ENCODE measurements at places on chromosomes 4 and X. TPM values are rescaled to one million over a fixed set of nuclear protein-coding genes. Genes with fewer than 3 reads are reported as not detected.

- H3K4me3 ChIP-seq = no peak overlapping the region
- no peak overlapping the region for H3K27ac ChIP-seq
- DNase-seq = peak; percentile 78
- H3K27me3 ChIP-seq = no peaks in the 10 kb centered on the region
These were observed 41.4 kb downstream of the ARHGEF9 start for GRCh38 chrX:63743596-63743995.

DNA sequence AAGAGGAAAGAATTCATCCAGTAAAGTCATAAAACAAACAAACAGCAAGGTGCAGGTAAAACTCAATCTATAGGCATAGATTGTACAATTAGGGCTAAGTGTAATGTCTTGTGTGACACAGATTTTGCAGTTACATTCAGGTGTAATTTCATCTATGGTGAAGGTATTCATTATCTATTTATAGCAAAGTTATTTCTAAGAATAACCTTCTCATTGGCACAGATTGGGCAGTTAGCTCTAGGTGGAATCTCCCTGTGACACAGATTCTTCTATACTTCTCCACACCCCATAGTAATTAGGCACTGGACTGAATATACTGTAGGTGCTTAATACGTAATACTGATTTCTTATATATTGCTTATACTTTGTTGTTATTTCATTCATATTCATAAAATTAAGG, 66.8 kb downstream of the COL25A1 start:
- no peak overlapping the region for H3K4me3 ChIP-seq
- no peaks in the 10 kb centered on the region for H3K4me1 ChIP-seq
- H3K36me3 ChIP-seq = no peaks in the 10 kb centered on the region
- H3K27me3 ChIP-seq = no peaks in the 10 kb centered on the region

DNA sequence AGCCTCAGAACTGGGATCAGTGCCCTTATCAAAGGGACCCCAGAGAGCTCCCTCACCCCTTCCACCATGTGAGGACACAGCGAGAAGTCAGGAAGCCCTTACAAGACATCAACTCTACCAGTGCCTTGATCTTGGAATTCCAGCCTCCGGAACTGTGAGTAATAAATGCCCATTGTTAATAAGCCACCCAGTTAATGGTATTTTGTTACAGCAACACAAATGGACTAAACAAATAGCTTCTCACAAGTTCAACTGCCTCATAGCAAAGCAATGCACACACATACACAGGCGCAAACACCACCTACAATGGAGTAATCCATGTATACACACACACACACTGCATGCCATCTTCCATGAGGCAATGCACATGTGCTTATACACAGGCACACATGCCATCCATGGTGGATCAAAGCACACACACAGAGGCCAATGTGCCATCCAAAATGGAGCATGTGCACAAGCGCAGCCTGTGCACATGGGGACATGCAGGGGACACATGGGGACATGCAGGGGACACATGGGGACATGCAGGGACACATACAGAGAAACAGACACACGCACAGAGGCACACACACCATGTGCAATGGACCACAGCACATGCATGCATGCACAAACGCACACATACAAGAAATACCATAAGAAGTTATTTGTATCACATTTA, 137.6 kb upstream of the TBL1X start:
- no peaks in the 10 kb centered on the region for H3K4me1 ChIP-seq
- H3K4me3 ChIP-seq = no peak overlapping the region
- no peaks in the 10 kb centered on the region for H3K36me3 ChIP-seq

The WDR19 gene
- total RNA-seq = 106 TPM

GRCh38 chr4:37837446-37837845, 11.0 kb downstream of the PGM2 start:
- peaks cover 45% of the 10 kb centered on the region for H3K36me3 ChIP-seq
- H3K4me1 ChIP-seq = no peaks in the 10 kb centered on the region
- no peak overlapping the region for H3K27ac ChIP-seq

GRCh38 chrX:41421071-41421729, 25.9 kb upstream of the NYX start:
- no peaks in the 10 kb centered on the region for H3K27me3 ChIP-seq
- no peak overlapping the region for H3K27ac ChIP-seq
- no peak for DNase-seq
- no peaks in the 10 kb centered on the region for H3K36me3 ChIP-seq
- no peaks in the 10 kb centered on the region for H3K4me1 ChIP-seq
- H3K4me3 ChIP-seq = no peak overlapping the region

GRCh38 chr4:78588894-78589545, 37.5 kb downstream of the ANXA3 start:
- H3K27ac ChIP-seq = no peak overlapping the region
- H3K36me3 ChIP-seq = no peaks in the 10 kb centered on the region
- H3K4me1 ChIP-seq = no peaks in the 10 kb centered on the region
- H3K27me3 ChIP-seq = no peaks in the 10 kb centered on the region
- peak; percentile 41 for DNase-seq

The SMR3B gene
- total RNA-seq = not detected

- DNase-seq = no peak
- no peak overlapping the region for H3K4me3 ChIP-seq
- H3K27ac ChIP-seq = no peak overlapping the region
- peaks cover 25% of the 10 kb centered on the region for H3K4me1 ChIP-seq
These were observed 3.1 kb downstream of the DOCK11 start for GRCh38 chrX:118498755-118499154.

- H3K27ac ChIP-seq = no peak overlapping the region
- DNase-seq = peak; percentile 51
- H3K36me3 ChIP-seq = no peaks in the 10 kb centered on the region
- H3K4me1 ChIP-seq = peaks cover 5% of the 10 kb centered on the region
These were observed 1.3 kb downstream of the MSX1 start for GRCh38 chr4:4860600-4861389.

GRCh38 chr4:7988437-7988836, 48.8 kb upstream of the AFAP1 start:
- no peaks in the 10 kb centered on the region for H3K27me3 ChIP-seq
- no peaks in the 10 kb centered on the region for H3K36me3 ChIP-seq
- no peak overlapping the region for H3K27ac ChIP-seq

DNA sequence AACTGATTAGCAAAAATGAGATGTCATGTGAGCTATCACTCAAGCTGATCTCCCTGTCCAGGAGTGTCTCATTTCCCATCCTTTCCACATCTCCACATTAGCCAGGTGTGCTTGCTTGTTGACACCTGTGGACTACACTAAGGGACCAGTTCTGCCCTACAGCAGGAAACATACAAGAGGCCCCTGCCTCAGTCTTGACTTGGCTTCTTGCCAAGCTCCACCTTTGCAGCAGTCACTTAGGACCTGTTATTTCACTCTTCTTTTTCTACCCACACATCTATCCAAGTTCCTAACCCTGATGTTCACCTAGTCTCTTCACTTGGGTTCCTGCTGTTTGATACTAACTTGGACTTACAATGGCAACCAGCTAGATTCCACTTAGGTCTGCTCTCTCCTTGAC, 13.2 kb downstream of the FRMD7 start:
- no peak overlapping the region for H3K4me3 ChIP-seq
- H3K4me1 ChIP-seq = no peaks in the 10 kb centered on the region

GRCh38 chr4:187235456-187236170, 512.0 kb upstream of the FAT1 start:
- H3K4me1 ChIP-seq = no peaks in the 10 kb centered on the region
- no peak overlapping the region for H3K27ac ChIP-seq
- no peak for DNase-seq
- no peak overlapping the region for H3K4me3 ChIP-seq
- H3K27me3 ChIP-seq = no peaks in the 10 kb centered on the region

The PAGE4 gene
- not detected for total RNA-seq

GRCh38 chrX:46577221-46578005, 3.8 kb downstream of the CHST7 start:
- H3K4me3 ChIP-seq = no peak overlapping the region
- no peaks in the 10 kb centered on the region for H3K36me3 ChIP-seq
- no peak for DNase-seq
- H3K27ac ChIP-seq = no peak overlapping the region

- no peaks in the 10 kb centered on the region for H3K27me3 ChIP-seq
- H3K4me1 ChIP-seq = no peaks in the 10 kb centered on the region
- DNase-seq = no peak
- H3K27ac ChIP-seq = no peak overlapping the region
These were observed 1.2 kb downstream of the SH3D19 start for GRCh38 chr4:151324124-151324751.

DNA sequence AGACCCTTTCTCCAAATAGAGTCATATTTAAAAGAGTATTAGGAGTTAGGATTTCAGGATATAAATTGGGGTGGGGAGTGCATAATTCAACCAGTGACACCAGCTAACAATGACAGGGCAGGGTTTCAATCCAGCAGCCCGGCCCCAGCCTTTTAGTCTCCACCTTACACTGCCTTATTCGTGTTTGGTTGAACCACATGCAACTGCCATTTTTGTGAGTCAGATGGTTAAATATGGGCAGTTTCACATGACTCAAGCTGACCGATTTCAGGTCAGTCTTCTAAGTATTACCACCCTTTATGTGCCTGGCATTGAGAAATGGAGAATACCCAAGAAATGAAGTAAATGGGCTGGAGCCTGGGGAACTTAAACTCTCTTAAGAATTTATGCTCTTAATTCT, 102.8 kb downstream of the STOX2 start:
- H3K36me3 ChIP-seq = no peaks in the 10 kb centered on the region
- H3K27ac ChIP-seq = no peak overlapping the region
- H3K4me1 ChIP-seq = no peaks in the 10 kb centered on the region

DNA sequence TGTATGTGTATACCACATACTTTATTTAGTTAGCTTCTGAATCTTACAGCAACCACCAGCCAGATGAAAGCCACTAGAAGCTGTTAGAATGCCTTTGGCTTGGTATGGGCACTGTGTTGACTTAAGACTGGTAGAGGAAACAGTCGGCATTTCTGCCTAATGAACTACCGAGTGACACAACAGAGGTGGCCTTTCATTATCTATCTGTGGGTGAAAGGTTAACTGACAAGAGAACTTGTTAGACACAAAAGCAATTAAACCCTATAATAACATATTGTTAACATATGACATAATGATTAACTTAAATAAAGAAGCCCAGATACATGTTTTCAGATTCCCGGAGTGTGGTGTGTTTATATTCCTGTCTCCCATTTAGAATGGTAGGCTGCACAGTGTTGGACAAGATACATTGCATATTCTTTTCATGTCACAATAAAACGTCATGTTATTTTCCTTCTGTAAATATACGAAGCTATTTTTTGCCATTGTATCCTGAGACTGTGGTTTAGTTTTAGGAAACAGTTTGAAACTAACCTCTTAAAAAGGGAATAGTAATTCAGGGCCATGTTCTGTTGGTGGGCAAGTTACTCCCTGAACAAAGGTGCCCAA, 181.5 kb downstream of the SLIT2 start:
- no peaks in the 10 kb centered on the region for H3K36me3 ChIP-seq
- H3K4me3 ChIP-seq = no peak overlapping the region
- no peaks in the 10 kb centered on the region for H3K27me3 ChIP-seq
- no peak for DNase-seq
- no peaks in the 10 kb centered on the region for H3K4me1 ChIP-seq

GRCh38 chr4:19725130-19725529, 526.6 kb upstream of the SLIT2 start:
- no peak overlapping the region for H3K4me3 ChIP-seq
- no peak for DNase-seq
- no peaks in the 10 kb centered on the region for H3K4me1 ChIP-seq
- H3K36me3 ChIP-seq = no peaks in the 10 kb centered on the region
- H3K27ac ChIP-seq = no peak overlapping the region

The ARSH gene
- not detected for total RNA-seq

The IBSP gene
- total RNA-seq = not detected

DNA sequence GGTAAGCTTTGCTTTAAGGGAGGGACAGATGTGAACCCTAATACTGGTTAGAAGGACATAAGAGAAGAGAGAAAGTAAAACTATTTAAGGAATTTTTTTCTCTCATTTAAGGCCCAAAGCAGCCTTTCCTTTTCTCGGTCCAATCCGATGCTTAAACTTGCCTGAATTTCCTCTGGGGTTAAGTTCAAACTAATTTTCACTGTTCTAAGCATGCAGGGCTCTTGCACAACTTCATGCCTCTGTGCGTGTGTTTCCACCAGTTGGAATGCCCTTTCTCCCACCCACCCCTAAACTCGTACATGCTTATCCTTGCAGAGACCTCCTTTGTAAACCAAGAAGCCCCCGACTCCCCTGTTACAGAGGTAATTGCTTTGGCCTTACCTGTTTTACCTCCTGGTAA, 204.7 kb downstream of the CBR4 start:
- no peak overlapping the region for H3K27ac ChIP-seq
- H3K4me3 ChIP-seq = no peak overlapping the region
- no peaks in the 10 kb centered on the region for H3K4me1 ChIP-seq
- H3K27me3 ChIP-seq = no peaks in the 10 kb centered on the region

The FAM47E gene
- not detected for total RNA-seq

Measured in Karpas-422 (cell line).